ENCODE measurements at places on chromosomes 5 and 9.

DNA sequence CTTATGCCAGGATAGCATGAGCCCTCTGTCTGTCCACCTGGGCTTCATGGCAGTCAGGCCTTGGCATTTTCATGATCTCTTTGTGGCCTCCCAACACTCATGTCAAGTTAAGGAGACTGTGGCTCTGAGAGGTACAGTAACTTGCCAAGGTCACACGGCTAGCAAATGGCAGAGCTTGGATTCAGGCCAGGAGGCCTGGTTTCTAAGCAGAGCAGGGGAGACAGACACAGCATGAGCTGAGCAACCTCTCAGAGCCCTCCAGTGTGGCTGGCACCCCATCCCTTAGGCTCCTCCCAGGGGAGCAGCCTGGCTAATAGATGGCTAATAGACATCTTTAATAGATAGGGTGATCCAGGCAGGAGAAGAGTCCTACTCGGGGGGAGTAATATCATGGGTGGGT is 4.1 kb downstream of the SYNPO start:
- DNase-seq: no peak

DNA sequence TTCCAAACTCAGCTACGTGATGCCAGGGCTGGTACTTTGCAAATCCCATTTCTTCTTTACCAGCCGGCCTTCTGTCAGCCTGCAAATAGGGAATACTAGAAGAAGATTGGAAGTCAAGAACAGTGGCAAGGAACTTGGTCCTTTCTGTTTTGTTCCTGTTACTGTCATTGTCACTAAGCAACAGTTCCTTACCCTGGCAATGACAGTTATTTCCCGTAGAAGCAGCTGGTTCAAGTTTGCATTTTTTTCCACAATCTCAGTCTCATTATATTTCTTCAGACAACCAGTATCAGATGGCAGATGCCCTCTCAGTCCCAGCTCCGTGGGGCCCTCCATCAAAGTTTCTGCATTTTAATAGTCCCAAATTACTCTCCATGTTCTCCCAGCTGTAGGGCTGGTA is 9.1 kb upstream of the C1QTNF2 start:
- no peak for DNase-seq

DNA sequence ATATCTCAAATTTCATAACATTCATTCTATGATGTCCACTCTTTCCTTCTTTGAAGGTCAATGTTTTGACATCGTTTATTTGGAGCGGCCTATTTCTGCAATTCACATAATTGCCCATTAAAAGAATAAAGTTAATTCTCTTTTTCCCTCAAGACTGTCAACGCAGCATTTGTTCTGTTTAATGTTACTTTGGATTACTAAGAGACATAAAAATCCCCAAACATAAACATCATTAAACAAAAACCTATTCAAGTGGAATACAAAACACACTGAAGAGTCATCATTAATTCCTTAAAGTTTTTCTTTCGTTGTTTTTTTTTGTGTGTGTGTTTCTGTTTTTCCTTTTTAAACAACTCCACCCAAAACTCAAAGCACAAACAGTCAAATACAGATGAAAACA is 151.1 kb downstream of the TRPM6 start:
- no peak for DNase-seq

DNA sequence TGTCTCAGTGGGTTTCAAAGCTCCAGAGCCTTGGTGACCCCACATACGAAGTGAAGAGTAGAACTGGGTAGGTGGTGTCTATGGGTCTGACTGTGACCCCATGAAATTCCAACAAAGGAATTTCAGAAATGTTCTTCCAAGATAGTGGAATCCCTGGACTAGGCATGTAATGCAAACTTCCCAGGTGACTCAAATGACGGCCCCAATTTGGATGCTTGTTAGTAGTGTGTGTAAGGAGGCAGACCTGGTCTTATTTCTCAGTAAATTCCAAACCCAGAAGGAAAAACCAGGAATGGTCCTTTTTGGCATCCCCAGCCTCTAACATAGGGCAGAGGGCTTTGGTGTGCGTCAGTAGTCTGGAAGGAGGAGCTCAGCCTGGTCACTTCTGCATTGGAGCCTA is 43.6 kb upstream of the ABCA1 start:
- DNase-seq: no peak

All from stimulated activated CD4-positive, alpha-beta T cell treated with anti-CD3 and anti-CD28 coated beads, Interleukin-15, amount 100 ng/mL, for 1 hour (primary cell).